ENCODE measurements at places on chromosomes 4 and X.

DNA sequence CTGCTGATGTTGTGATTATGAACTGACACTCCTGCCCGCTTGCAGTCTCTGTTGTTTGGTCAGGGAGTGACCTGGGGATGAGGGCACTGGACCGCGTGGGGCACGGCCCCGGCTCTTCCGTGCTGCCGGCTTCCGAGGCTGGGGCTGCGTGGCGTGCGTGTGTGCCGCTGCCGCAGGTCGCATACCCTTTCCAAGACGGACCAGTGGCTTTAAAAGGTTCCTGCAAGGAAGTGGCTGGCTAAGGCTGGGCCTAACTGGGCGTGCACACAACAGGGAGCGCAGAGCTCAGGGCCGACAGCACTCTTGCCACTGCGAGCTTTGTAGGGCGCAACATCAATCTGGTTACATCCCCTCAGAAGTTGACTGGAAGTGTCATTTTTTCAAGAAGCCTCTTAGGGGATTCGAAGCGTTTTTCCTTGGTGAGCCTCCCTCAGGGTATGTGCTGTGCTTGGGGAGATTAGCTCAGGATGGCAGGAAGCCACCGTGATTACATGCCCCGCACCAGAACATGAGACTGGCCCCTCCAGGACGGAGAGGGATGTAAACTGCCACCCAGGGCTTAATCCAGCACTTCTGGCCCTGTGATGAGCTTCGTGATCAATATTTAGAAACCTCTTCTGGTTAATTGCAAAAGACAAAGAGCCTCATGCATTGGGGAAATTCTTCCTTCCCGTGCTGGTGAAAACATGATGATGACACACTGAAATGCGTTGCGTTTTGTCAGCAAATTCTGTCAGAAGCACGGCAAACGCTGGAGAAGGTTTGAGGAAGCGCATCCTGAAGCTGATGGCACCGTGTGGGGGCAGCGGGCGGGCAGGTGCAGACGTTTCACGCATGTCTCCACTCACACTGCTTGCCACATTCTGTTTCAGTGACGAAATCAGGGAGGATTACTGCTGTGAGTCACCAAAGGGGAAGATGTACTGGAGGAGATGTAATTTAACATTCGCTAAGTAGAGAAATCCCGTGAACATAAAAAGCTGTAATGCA lies 11.1 kb downstream of the MAEA start:
- no peak for DNase-seq

DNA sequence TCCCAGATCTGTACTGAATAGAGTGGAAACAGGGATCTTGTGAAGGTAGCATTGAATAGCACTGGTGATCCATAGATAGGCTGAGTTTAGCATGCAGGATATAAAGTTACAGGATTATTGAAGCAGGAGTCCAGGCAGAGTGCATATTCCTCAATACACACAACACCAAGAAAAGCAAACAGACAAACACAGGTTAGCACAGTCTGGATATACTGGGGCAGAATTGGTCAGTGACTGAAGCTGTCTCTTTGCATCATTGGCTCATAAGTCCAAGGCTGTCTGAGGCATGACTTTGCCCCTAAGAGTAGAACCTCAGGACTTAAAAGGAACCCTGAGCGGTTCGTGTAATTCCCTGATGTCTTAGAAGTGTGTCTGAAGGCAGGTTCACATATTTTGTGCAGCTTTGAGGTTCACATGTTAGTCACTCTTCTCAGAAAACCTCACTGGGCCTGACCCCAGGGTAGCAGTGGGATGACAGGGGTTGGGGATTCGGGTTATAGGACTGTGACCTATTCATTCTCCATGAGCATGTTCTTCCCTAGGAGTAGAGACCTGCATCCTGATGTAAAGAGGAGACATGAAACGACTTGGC lies 134.6 kb downstream of the AASDH start:
- no peak for DNase-seq

GRCh38 chrX:47179928-47180255 lies 13.7 kb upstream of the UBA1 start:
- no peak for DNase-seq

- DNase-seq = peak; percentile 7
Measured at GRCh38 chr4:140861359-140862176, 105.4 kb upstream of the TBC1D9 start.

Measured in activated CD4-positive, alpha-beta T cell treated with anti-CD3 and anti-CD28 coated beads, Interleukin-2, amount 50 U/mL, for 4 hours (primary cell).